ENCODE measurements at places on chromosomes 1 and 21. TPM values are rescaled to one million over a fixed set of nuclear protein-coding genes. Genes with fewer than 3 reads are reported as not detected.

MMEL1 gene
- not detected for total RNA-seq

SPAG17 gene
- 0.71 TPM for total RNA-seq

USH2A gene
- 0.37 TPM for total RNA-seq

CYP4A11 gene
- 0.53 TPM for total RNA-seq

EFNA1 gene
- total RNA-seq, result 6.5 TPM

CFHR4 gene
- 0.42 TPM for total RNA-seq

CSMD2 gene
- 14.0 TPM for total RNA-seq

HES3 gene
- 78.3 TPM for total RNA-seq

TRPM2 gene
- 0.92 TPM for total RNA-seq

GBP6 gene
- total RNA-seq, result not detected

TRIM58 gene
- 1.6 TPM for total RNA-seq
